ENCODE measurements at places on chromosomes 16 and 17.

GRCh38 chr16:4089251-4089810, 26.9 kb downstream of the ADCY9 start:
- no peak for DNase-seq

GRCh38 chr17:49580981-49581647, 5.4 kb downstream of the NXPH3 start:
- no peak for DNase-seq

DNA sequence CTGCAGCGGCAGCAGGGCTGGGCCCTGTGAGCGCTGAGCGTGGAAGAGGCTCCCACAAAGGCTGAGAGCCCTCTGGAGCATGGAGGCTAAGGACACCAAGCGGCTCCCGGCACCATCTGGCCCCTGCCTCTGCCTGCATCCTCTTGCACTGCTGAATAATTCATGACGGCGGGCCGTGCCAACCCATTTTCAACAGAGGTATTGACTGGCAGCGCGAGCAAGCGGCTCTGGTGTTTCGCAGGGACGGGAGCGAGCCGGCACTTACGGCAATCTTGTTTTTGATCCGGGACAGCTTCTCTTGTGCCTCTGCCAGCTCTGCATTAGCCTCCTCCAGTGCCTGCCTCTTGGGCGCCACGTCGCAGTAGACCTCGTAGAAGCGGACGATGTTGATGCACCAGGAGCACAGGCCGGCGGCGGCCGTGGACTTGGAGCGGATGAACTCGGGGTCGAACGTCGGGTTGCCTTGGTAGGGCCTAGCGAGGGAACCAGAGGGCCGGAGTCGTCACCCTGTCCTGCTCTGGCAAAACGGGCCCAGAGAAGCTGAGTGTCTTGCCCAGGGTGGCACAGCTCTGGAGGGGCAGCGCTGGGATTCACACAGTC, 80.4 kb downstream of the PGS1 start:
- DNase-seq: no peak

DNA sequence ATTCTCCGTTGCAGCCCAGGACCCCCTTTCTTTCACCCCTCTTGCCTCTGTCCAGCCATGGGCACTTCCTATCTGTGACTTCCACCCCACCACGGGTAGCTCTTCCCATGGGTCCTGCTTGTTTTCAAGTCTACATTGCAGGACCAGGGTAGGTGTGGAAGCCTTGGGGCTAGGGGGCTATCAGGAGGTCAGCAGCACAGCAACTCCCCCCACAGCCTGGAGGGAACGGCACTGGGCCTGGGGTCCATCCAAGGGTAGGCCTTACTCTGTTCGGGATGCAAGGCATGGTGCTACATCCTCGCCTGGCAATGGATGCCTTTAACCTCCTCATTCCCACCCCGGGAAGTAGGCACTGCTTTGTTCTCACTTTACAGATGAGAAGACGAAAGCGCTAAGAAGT, 109.3 kb downstream of the IRX5 start:
- DNase-seq: no peak

DNA sequence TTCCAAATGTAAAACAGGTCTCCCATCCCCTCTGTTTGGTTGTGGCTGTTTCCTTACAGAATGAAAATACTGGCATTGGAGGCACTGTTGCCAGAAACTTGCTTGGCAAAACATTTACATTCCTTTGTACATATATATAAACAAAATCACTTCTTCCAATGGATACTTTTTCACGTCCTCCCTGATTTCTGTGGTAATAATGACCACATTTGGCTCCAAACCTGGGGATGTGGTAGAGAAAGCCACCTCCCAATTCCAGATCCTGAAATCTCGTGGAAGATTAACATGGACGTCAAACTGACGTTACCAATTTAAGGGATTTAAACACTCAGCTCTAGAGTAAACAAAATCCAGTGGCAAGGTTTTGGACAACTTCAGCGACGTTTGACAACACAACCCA, 370.8 kb upstream of the ZFHX3 start:
- DNase-seq: peak; percentile 86

- no peak for DNase-seq
Observed at GRCh38 chr17:616407-616806, 98.2 kb downstream of the VPS53 start.

DNA sequence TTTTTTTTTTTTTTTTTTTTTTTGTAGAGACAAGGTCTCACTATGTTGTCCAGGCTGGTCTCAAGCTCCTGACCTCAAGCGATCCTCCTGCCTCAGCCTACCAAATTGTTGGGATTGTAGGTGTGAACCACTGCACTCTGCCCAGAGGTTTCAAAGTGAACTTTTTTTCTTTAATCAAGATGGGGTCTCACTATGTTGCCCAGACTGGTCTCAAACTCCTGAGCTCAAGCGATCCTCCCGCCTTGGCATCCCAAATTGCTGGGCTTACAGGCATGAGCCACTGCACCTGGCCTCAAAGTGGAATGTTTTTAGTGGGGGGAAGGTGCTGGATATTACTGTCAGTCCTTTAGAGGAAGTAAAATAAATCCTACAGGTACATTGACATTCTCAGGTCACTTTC, 12.0 kb upstream of the CEP20 start:
- DNase-seq: no peak

DNA sequence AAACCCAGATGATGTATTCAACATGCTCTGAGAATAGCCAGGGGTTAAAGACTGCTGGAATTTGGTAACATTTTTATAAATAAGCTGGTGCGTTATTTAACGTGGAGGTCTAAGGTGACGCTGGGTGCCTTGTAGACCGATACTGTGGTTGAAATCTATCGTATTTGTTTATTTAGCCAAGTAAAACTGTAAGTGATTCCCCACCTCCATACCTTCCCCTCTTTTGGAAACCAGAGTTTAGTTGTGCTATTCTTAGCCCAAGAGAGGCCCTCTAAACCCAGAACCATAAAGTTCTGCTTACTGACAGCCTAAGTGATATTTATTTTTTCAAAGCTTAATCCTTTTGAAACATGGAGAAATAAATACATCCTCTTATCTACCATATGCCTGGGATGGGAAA, 744.5 kb downstream of the WWOX start:
- DNase-seq: no peak

- DNase-seq: no peak
Observed at GRCh38 chr16:87125206-87126155, 191.7 kb downstream of the C16orf95 start.

- no peak for DNase-seq
Observed at GRCh38 chr17:34118564-34118963, 136.5 kb upstream of the CCL2 start.

DNA sequence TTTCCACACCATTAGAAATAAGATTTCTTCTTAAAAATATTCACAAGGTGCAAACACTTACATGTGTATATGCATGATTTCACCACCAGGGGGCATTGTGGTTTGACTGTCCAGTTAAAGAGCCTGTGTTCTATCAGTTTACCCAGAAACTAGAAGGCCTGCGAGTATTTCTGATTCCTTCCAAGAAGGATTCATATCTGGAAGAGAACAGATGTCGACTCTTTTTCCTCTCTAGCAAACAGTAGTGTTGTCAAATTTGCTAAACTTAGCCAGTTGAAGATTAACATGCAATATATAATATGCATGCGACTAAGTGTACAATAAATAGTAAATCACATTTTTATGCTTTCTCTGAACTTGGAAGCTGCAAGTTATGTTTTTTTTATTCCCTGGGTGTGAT, 404.1 kb downstream of the WWOX start:
- peak; percentile 45 for DNase-seq

DNA sequence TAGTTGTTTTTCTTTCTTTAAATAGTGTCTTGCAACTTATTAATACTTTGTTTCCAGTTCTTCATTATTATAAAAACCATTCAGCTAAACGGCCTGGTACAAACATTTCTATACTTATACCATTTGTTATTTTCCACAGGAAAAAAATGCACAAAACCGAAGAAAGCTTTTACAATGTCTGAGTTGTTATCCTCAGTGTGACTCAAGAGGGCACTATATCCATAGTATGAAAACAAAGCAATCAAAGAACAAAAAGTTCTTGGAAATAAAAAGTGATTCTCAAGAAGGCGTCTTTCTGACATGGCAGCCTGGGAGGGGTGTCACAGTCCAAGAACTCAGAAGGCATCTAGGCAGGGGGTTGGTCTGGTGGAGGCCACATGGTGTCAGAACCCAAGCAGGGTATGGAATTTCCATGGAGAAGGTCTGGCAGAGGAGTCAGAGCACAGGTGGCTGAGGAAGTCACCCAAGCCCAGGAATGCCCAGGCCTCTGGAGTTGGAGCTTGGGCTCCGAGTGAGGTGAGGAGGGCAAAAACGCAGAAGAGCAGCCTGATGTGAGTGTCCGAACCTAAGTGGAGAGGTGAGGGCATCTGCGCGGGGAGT, 70.9 kb upstream of the ATP2A3 start:
- DNase-seq: no peak

DNA sequence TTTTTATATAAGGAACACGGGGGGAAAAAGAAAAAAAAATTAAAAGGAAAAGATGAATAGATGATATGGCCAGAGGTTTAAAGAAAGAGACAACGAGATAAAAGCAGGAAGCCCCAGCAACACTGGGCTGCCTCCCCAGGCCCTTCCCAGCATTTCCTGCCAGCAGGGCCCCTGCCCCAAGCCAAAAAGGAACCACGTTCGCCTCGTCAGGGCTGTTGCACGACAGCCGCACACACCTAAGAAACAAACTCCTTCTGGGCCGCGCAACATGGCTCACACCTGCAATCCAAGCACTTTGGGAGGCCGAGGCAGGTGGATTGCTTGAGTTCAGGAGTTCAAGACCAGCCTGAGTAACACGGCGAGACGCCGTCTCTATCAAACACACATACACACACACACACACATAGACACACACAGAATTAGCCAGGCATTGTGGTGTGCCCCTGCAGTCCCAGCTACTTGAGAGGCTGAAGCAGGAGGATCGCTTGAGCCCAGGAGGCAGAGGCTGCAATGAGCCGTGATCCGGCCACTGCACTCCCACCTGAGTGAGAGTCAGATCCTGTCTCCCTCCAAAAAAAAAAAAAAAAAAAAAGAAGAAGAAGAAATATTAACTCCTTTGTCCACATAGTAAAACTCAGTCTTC, 83.0 kb downstream of the ANKRD11 start:
- DNase-seq: no peak

GRCh38 chr17:78390241-78391050, 12.0 kb downstream of the PGS1 start:
- peak; percentile 99 for DNase-seq

- DNase-seq: no peak
Observed at GRCh38 chr17:80363518-80364090, 51.4 kb upstream of the ENDOV start.

- DNase-seq: no peak
Observed at GRCh38 chr17:48014595-48015111, 22.9 kb downstream of the COPZ2 start.

DNA sequence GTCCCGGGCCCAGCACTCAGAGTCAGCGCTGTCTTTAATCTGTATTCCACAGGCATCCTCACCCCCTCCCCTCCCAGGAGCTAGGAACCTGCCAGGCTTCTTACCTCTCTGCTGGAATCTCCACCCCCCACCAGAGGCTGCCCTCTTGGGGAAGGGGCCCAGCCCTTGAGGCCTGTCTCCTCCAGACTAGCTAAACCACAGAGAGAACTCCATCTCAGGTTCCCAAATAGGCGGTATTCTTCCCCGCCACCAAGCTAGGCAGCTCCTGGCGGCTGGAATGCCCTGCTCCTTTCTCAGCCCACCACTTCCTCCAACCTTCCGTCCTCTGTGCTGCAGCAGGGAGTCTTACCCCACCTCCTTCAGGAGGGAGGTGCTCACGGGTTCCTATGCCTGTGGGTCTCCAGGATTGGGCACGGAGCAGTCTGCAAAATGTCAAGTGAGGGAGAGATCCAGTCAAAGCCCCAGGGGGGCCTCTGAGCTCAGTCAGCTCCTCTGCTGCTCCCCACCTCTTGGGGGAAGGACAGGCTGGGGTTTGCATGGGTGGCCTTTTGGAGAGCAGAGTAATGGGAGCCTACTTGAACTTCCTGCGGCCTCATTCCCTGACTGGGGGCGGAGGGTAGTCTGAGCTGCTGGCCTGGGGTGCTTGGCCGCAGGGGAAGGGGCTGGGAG, 55.7 kb downstream of the SREBF1 start:
- DNase-seq: peak; percentile 87

- no peak for DNase-seq
Observed at GRCh38 chr16:1444730-1445517, 568 bp upstream of the CCDC154 start.

GRCh38 chr16:31333686-31334649, 21.0 kb upstream of the ITGAX start:
- DNase-seq: peak; percentile 2

- DNase-seq: peak; percentile 62
Observed at GRCh38 chr16:17512636-17513220, 42.0 kb upstream of the XYLT1 start.

DNA sequence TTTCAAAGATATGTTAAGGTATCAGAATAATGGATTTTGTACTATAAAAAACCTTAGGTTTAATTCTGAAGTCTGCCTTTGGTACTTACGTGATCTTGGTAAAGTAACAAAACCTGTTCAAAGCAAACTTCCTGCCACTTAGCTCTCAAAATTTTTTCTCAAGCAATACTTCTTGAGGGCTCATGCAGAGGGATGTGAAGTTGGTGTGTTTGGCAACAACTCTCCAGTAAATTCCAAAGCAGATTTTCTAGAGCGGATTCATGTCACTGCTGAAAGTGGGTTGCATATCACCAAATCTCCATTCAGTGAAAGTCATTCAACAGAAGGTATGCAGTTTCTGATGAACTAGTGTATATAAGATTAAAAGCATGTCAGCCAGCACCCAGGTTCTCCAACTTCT, 856.7 kb downstream of the CDH8 start:
- no peak for DNase-seq

- no peak for DNase-seq
Observed at GRCh38 chr16:71242601-71243000, 12.1 kb upstream of the HYDIN start.

DNA sequence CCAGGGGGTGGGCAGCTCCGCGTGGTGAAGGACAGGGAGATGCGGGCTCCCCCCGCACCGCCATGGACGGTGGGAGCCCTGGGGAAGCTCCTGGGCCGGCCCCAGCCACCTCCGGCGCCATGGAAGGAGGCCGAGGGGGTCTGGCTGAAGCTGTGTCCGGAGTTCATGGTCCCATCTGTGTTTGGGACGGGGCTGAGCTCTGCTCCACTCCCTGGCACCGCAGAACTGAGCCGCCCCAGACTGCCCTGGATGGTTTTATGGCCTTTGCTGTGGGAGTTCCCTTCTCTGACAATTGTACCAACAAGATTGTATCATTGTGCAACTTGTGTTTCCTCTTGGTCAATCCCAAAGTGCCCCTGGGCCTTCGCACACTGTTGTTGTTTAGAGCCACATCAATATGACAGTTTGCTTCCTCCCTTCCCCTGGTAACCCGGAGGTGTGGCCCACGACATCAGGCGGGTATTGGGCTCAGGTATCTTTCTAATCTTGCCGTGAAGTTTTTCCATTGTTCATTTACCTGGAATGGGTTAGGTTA, 942 bp downstream of the KRT23 start:
- no peak for DNase-seq

GRCh38 chr17:45823598-45823997, 21.1 kb upstream of the SPPL2C start:
- no peak for DNase-seq

DNA sequence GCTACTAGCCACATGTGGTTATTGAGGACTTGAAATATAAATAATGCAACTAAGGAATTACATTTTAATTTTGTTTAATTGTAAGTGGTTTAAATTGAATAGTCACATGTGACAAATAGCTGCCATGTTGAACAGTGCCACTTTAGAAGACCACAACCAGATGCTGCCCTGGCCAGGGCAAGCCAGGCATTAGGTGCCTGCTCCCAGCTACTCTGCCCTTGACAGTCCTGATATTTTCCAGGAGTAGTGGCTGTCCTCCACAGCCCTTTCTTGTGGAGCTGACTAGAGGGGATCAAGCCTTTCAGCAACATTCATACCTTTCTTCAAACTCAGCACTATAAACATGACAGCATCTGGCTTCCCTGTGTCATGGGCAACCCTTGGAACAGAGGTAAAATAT, 31.0 kb downstream of the TMEM100 start:
- DNase-seq: no peak

Measured in fibroblast of lung (primary cell).